ENCODE measurements at places on chromosomes 12 and 14.

GRCh38 chr12:89215196-89215595 is 137.1 kb downstream of the DUSP6 start:
- DNase-seq: no peak

GRCh38 chr12:45204757-45205156 is 11.1 kb upstream of the ANO6 start:
- no peak for DNase-seq

DNA sequence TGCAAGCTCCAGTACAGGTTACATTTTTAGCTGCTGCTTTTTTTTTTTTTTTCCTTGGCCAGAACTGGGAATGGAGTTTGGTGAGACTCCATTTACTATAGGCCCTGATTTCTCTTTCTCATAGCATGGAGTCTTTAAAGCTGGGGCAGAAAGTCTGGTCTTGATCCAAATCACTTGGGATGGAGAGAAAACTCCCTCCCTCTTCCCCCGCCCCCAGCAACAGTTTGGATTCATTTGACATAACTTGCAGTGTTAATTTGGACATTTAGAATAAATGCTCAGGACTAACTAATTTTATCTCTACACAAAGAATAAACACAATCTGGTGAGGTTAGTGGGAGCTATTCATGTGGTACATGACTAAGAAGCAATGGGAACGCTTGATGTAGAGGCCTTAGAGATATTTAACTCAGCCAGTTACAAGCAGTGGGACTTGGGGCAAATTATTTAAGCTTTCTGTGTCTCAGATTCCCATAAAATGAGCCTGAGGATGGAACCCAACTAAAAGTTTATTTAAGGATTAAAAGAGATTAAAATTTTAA is 107.3 kb upstream of the ARHGAP5 start:
- DNase-seq: no peak

- no peak for DNase-seq
Measured at GRCh38 chr12:132211816-132212215, 67.6 kb downstream of the NOC4L start.

GRCh38 chr14:65002586-65003210 is 16.0 kb downstream of the FNTB start:
- no peak for DNase-seq

GRCh38 chr12:89760783-89761182 is 52.1 kb upstream of the ATP2B1 start:
- no peak for DNase-seq

GRCh38 chr12:77599782-77600467 is 230.8 kb upstream of the NAV3 start:
- no peak for DNase-seq

DNA sequence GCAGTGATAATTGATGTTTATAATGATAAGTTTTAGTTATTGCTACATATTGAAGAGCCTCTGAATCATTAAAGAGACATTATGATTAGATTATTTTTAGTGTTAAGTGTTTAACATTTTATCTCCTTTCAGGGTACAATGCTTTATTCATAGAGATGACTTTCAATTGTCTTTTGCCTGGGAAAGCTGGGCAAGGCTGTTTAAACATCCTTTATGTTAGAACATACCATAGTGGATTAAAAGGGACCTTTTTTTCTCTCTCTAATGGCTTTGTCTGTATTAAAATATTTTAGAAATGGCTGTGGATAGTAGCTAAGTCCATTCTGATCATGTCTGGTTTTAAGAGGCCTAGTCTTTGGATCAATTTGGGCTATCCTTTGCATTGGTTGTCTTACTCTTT is 427.5 kb upstream of the MIS18BP1 start:
- no peak for DNase-seq

DNA sequence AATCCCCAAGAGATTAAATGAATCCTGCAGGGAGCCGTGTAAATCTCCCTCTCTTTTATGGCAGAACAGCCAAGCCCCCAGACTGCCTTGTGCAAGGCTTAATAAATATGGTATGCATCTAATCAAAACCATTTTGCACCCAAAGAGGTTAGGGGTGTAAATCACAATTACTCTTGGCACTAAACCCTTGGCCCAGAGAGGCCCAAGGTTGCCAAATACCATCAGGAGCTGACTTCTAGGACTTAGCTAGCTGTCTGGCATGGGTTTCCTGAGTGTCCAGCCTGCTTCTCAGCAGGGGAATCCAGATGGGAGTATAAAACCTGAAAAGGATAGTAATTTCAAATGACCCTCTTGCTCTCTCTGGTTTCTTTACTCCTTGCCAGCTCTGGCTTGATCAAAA is 610.4 kb downstream of the MED13L start:
- no peak for DNase-seq

GRCh38 chr14:59687663-59688062 is 111.1 kb upstream of the CCDC175 start:
- no peak for DNase-seq

DNA sequence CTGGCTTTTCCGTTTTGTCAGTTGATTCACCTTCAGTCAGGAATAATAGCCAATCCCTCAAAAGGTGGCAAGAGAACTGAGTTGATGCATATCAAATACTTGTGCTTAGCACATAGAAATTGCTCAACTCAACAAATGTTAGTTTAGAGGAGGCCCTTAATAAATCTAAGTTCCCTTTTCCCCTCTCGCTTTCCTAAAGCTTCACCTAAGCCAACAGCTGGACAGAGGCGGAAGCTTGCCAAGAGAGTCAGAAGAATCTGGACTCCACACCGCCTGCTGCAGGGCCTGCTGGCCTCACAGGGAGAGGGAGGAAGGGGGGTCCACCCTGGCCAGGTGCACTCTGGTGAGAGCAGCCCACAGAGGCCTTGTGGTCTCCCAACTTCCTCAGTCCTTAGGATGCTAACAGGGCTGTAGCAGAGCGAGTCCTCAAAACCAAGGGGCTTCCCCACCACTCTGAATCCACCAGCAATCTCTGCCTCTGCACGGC is 213.1 kb downstream of the CHST11 start:
- peak; percentile 52 for DNase-seq

DNA sequence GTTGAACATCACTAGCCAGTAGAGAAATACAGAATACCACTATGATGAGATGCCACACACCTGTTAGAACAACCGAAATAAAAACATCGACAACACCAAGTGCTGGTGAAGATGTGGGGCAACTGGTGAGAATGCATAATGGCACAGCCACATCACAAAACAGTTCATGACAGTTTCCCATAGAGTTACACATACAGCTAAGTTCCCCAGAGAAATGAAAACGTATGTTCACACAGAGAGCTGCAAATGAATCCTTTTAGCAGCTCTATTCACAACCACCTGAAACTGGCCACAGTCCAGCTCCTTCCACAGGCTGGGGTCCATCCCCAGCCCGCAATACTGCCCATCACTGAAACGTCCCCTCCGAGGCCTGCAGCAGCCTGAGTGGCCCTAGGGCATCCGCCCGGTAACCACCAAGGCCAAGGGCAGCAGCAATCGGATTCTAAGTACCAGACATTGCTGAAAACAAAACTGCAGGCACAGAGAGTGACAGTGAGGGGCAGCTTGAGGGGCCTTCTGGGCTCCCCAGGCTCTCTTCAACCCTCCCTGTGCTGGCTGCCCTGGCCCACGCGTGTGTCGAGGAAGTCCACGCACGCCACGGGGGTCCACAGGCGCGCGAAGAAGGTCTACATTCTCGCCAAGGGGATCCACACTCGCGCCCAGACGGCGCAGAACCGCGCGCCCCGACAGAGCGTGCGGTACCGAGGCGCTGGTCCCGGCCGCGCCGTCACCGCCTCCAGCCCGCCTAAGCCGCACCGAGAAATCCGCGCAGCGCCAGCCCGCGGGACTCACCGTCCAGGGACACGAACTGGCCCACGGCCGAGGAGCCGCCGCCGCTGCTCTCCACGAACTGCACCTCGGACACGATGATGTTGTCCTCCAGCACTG is 903 bp downstream of the BRF1 start:
- DNase-seq: no peak

GRCh38 chr12:42742716-42743115 is 153.2 kb upstream of the PRICKLE1 start:
- DNase-seq: no peak

DNA sequence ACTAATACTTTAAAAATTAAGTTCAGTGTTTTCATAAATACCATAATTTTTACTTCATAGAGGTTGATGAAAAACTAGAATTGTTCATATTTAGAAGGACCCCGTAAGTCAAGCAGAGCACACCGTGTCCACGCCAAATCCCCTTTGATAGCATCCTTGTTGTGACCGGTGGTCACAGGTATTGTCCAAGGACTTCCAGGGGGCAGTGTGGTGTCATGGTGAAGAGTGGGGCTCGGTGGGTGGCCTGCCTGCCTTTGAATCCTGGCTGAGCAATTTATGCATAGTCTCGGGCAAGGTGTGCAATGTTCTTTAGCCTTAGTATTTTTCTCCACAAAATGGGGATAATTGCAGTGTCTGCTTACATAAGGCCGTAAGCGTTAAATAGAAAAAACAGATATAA is 169.9 kb downstream of the KTN1 start:
- no peak for DNase-seq

- DNase-seq: peak; percentile 24
Measured at GRCh38 chr14:49945448-49946319, 52.8 kb downstream of the ARF6 start.

DNA sequence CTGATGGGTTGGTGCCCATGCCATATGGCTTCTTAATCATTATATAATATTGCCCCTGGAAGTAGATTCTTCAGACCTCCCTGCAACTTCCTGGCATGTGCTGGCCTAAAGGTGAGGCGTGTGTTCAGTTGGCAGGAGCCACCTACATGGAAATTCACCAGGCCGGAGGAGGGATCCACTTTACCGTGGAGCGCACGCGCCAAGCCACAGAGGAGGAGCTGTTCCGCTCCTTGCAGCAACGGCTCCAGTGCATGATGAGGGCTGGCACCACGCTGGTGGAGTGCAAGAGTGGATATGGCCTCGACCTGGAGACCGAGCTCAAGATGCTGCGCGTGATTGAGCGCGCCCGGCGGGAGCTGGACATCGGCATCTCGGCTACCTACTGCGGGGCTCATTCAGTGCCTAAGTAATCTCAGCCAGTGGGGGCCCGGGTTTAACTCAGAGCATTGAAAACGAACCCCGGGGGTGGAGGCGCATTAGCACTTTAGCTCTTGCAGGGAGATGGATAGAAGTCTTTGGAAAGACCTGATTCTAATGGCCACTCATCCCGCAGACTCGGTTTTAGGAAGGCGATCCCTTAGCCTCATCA is 13.5 kb downstream of the AMDHD1 start:
- no peak for DNase-seq

- DNase-seq: peak; percentile 77
Measured at GRCh38 chr14:33792720-33793368, 158.0 kb downstream of the EGLN3 start.

GRCh38 chr12:5036031-5036430 is 7.6 kb upstream of the KCNA5 start:
- DNase-seq: no peak

DNA sequence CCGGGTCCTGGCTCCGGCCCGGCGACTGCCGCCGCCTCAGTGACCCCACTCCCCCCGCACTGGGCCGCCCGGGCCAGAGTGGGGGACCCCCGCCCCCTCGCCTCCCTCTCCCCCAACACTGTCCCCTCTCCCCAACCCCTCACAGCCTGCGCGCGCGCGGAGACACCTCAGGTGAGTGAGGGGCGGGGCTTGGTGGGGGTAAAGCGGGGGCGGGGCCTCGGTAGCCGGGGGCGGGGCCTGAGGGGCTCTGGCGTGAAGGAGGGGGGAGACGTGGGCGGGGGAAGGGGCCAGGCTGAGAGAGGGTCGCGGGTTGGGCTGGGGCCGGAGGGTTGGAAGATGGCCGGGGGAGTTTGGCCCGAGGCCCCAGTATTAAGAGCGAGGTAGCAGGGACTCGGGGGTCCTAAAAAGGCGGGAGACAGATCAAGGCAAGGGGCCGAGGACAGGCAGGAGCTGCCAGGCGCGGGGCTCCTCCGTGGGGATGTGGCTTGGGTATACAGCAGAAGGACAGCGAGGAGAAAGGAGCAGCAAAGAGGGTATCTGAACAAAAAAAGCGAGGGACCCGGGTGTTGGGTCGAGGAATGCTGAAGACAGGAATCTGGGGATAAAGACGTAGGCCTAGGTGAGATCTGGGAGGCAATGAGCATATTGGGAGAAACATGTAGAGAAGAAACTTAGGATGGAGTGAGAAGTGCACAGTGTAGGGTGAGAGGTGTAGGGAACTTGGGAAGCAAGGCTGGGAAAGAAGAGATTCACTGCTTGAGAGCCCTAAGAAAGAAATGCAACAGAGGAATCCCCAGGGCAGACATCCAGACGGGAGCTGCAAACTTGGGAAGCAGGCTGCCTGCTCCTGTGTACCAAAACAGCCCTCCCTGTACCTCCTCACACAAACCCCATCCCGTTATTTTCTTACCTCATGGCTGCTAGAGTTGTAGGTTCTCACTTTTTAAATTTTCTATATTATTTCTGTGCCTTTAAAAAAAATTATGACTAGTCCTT is 10.8 kb downstream of the SUOX start:
- DNase-seq: peak; percentile 79

GRCh38 chr12:4707306-4707705 is 12.9 kb upstream of the GALNT8 start:
- no peak for DNase-seq

GRCh38 chr12:49397000-49397399 is 29.7 kb downstream of the SPATS2 start:
- no peak for DNase-seq

DNA sequence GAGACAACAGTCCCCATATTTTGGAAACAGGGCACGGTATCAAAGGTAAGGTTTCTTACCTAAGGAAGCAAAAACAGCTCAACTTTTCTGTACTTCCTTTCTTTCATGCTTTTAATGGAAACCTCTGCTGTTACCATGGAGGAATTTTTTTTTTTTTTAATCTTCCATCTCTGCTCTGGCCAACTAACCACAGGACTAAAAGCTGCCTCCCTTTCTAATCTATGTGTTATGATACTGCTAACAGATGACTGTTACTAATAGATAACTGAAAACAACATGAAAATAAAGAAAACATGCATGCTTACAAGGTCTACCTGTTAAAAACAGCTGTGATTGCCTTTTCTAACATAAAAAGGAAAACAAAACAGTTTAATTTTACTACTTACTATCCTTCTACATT is 168.4 kb downstream of the SOX5 start:
- no peak for DNase-seq

- no peak for DNase-seq
Measured at GRCh38 chr12:14283489-14284144, 81.9 kb upstream of the ATF7IP start.

DNA sequence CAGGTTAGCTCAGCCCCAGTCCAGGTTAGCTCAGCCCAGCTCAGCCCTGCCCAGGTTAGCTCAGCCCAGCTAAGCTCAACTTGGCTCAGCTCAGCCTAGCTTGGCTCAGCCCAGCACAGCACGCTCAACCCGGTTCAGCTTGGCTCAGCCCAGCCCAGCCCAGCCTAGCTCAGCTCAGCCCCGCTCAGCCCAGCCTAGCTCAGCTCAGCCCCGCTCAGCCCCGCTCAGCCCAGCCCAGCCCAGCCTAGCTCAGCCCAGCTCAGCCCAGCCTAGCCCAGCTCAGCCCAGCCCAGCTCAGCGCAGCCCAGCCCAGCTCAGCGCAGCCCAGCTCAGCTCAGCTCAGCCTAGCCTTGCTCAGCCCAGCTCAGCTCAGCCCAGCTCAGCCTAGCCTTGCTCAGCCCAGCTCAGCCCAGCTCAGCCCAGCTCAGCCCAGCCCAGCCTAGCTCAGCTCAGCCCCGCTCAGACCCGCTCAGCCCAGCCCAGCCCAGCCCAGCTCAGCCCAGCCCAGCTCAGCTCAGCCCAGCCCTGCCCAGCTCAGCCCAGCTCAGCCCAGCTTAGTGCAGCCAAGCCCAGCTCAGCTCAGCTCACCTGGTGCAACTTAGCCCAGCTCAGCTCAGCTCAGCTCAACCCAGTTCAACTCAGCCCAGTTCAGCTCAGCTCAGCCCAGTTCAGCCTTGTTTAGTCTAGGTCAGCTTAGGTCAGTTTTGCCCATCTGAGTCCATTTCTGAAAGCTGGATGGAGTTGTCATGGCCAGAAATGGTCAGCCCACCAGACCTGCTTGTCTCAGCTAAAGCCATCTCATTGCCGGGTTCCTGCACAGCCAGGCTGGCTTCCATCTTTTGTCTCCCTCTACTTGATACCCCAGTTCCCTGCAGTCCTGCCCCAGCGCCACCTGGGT is 333.6 kb downstream of the TMEM121 start:
- peak; percentile 87 for DNase-seq
